ENCODE measurements at places on chromosomes 5 and 9. TPM values are rescaled to one million over a fixed set of nuclear protein-coding genes. Genes with fewer than 3 reads are reported as not detected.

The G3BP1 gene
- polyA plus RNA-seq, result 145 TPM

- no peak for DNase-seq
Observed at GRCh38 chr5:21391506-21391905, 1403.5 kb upstream of the CDH18 start.

- no peak for DNase-seq
Observed at GRCh38 chr9:95007226-95007869, 280.8 kb downstream of the AOPEP start.

DNA sequence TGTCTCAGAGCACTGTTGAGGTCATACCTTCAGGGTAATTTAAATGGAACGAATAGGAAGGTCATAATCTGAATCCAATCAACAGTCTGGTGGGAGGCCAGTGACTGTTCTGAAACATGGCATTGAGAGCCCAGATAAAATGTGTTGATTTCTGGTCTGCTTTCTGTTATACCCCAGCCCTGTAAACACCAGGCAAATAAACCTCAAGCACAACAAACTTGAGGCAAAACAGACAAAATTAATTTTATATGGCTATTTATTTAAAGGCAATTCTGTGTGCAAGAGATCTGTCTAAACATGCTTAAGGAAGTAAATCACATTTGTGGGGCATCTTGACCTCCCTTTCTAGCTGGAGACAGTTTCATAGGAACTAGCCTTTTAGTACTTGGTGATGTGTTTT, 140.9 kb upstream of the SPEF2 start:
- DNase-seq, result no peak

The RFESD gene
- 9.8 TPM for polyA plus RNA-seq

DNA sequence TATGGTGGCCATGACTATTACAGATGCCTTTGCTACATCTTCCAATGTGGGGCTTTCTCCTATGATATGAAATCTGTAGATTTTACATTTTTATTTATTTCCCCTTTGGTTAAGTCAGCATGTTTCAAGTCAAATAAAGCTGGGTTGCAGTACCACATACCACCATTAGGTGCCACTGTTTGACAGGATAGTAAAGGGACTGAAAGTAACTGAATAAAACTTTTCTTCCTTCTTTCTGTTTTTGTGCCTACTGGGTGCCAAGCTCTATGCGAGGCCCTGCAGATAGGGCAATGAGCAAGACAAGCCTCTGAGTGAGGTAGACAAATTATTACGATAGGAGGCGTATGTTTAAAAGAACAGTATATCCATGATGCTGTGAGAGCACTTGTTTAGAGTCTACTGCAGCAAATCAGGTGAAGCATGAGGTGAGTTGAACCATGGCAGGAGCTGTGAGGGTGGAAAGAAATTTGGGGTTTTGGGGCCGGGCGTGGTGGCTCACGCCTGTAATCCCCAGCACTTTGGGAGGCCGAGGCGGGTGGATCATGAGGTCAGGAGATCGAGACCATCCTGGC, 64.8 kb downstream of the GDNF start:
- no peak for DNase-seq

The ZNF883 gene
- polyA plus RNA-seq, result 1.1 TPM

DNA sequence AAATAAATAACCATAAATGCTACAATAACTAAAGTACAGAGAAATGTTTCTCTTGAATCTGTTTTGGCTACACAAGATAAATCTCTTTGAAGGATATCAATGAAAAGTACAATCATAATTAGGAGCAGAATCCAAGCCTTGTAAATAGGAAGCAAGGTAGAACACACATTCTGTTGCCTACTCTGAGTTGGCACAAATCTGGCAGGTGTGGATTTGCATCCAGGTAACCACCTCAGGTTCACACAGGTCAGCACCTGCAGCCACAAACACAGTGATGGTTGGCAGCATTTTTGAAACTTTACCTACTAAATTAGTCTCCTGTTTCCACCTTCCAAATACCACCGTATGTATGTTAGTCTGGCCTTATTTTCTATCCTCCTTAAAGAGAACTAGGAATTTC, 105.3 kb upstream of the PIK3R1 start:
- DNase-seq, result no peak

GRCh38 chr9:131056781-131057506, 39.4 kb upstream of the AIF1L start:
- DNase-seq, result no peak

The ALG2 gene
- polyA plus RNA-seq, result 16.1 TPM

DNA sequence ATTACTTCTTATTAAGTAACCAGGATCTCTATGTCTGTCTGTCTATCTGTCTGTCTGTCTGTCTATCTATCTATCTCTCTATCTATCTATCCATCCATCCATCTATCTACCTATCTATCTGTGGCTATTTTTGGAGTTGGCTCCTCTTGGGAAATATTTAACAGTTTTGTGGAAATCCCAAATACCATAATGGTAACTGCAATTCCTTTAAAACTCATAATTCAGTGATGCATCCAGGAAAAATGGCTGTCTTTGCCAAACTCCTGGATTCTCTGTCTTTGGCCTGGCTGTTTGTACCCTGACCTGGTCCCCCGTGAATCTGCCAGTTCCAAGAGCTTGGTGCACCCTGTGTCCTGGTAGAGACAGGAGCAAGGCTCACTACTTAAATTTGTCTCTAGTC, 197.0 kb downstream of the PCSK1 start:
- DNase-seq, result no peak

DNA sequence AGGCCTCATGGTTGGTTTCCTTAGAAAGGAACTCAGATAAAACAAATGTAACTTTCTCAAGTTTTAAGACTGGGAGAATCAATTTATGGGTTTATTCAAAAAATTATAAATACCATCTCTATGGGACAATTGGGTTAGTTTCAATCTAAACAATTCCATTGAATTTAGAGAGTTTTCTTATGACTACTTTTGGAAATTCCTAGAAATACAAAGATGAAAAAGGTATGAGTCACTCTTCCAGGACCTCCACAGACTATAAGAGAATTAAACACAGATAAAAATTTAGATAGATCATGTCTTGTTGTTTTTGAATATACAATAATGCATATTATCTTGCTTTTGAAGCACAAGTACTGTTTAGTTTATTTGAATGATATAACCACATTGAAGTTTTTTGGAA, 188.7 kb downstream of the CHSY3 start:
- no peak for DNase-seq

DNA sequence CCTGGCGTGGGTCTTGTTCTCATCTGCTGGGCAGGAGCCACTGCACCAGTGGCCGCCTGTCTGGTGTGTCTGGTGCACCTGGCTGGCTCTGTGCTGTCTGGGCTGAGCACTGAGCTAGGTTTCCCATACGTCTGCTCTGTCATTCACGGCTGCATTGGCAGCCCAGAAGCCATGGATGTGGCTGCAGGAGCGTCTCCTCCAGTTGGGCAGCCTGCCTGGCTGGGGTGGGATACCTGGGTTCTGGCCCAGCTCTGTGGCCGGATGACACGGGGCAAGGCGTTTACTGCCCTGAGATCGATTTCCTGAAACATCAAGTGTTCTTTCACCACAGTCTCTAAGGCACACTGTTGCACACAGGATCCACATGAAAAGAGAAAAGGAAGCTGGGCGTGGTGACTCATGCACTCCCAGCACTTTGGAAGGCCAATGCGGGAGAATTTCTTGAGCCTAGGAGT, 25.5 kb upstream of the SLC25A51 start:
- DNase-seq, result no peak

The PTGR1 gene
- polyA plus RNA-seq, result not detected

The NRARP gene
- not detected for polyA plus RNA-seq

DNA sequence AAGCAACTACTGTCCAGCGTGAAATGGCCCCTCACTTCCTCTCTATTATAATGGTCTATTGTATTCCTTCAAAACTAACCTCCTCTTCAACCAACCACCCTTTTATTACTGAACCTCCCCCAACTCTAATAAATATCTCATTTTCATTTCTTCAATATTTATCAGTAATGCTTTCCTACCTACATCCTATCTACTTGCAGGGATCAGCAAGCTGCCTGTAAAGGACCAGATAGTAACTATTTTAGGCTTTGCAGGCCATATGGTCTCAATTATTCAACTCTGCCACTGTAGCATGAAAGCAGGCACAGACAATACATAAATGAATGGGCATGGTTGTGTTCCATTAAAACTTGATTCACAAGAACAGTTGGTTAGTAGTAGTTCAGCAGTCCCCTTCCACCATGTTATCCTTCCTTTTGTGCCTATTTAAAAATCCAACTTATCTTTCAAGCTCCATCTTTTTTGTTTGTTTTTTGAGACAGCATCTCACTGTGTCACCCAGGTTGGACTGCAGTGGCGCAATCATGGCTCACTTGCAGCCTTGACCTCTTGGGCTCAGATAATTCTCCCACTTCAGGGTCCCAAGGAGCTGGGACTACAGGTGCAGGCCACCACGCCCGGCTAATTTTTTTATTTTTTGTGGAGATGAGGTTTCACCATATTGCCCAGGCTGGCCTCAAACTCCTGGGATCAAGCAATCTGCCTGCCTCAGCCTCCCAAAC, 45.8 kb downstream of the PCDHGC5 start:
- DNase-seq, result no peak

The EMB gene
- 109 TPM for polyA plus RNA-seq

The TLX3 gene
- polyA plus RNA-seq, result not detected

The SPATA31A3 gene
- polyA plus RNA-seq, result not detected

- DNase-seq, result no peak
Observed at GRCh38 chr5:100186181-100186580, 349.0 kb upstream of the FAM174A start.

Data from naive thymus-derived CD8-positive, alpha-beta T cell (primary cell).